NCI-H1092 (cell line): ENCODE measurements at places on chromosomes 6 and 20.

DNA sequence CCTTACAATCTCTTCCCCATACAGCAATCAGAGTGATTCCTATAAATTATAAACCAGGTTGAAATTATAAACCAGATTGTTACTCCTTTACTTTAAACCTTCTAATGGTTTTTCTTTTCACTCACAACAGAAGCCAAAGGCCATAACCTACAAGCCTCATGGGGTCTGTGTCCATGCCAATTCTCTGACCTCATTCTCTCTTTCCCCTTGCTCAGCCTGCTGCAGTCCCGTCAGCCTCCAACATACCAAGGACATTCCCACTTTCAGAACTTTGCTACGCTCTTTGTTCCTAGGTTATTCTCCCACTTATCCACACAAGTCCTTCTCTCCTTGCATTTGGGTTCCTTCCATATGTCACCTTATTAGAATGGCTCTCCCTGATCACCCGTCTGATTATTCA lies 277.9 kb upstream of the TCF21 start:
- DNase-seq = no peak

- DNase-seq = no peak
These were observed 339.0 kb upstream of the ADGRB3 start for GRCh38 chr6:68296126-68296525.

DNA sequence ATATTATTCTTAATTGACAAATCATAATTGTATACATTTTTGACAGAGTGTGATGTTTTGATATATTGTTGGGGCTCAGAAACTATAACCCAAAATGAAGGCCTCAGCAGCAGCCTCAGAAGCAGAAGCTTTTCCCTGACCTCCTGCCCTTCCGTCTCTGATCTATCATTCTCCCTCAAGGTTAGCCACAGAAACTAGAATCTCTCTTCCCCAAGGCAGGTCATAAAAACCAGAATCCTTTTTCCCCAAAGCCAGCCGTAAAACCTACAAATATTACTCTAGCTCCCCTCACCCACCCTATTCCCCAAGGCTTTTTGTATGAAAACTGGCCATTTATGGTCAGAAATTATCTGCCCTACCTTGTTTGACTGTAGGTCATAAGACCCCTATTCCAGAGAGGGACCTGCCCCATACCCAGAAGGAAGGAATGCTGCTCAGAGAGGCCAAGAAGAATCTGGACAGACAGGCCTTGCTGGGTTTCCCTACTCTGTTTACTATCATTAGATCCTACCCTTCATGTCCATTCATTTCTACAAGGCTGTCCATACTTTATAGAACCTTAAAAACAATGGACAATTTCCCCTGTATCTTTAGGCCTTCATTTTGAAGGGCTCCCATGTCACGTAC lies 14.5 kb downstream of the OR2B2 start:
- no peak for DNase-seq

DNA sequence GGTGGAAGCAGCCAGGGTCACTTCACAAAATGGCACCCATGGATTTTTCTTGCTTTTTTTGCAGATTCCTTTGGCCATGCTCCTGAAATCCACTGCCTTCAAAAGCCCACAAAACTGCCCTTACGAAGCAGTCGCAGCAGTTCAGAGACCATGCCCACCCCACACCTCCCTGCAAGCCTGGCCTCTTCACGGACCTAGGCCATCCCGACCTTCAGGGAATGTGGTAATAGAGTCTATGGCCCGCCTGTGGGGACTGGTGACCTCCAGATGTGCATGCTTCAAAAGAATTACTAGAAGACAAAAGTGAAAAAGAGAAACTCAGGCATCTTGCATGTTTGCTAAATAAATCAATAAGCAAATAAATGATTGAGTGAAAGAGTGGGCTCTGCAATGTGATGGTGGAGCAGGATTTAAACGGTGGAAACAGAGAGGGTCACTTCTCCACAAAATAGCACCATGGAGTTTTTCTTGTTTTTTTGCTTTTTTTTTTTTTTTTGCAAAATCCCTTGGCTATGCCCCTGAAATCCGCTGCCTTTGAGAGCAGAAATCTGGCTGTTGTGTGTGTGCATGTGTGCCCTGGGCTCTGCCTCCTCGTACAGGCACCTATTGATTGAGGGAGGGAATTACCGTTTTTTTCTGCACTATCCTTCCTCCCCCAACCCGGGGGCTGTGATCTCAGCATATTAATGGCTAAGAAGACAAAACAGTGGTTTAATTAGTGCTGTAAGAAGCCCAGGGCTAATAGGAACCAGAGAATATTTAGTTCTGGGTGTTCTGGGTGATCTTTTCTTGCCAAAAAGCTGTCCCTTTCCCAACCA lies 107.4 kb downstream of the PXDC1 start:
- DNase-seq = no peak

DNA sequence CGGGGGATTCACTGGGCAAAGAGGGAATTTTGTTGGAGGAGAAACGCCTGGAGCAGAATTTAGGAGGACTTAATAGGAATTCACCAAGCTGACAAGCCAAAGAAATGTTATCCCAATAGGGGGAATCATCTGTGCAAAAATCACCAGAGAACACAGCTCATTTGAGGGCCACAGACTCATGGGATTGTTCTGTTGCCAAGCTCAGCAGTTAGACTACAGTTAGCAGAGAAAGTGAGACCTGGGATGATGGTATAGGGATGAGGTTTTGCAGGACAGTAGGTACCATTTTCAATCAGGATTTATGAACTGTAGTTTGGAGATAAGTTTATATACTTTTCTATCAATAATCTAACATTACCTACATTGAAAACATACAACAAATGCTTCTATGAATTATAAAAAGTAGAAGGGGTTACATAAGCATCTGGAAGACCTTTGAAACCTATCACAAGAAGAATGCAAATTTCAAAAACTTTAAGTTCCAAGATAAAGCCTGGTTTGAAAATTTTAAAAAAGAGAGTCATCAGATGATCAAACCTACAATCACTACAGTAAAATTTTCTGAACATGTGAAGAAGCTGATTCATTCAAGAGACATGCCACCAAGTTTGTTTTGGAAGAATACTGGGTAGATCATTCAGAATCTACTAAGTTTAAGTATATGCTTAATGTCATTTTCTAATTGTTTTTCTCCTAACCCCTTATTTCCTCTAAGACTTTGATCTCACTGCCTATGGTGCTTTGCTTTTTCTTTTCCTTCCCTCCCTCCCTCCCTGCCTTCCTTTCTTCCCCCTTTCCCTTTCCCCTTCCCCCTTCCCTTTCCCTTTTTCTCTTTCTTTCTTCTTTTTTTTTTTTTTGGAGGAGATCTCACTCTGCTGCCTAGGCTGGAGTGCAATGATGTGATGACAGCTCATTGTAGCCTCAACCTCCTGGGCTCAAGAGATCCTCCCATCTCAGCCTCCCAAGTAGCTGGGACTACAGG lies 81.5 kb downstream of the KIF13A start:
- no peak for DNase-seq

DNA sequence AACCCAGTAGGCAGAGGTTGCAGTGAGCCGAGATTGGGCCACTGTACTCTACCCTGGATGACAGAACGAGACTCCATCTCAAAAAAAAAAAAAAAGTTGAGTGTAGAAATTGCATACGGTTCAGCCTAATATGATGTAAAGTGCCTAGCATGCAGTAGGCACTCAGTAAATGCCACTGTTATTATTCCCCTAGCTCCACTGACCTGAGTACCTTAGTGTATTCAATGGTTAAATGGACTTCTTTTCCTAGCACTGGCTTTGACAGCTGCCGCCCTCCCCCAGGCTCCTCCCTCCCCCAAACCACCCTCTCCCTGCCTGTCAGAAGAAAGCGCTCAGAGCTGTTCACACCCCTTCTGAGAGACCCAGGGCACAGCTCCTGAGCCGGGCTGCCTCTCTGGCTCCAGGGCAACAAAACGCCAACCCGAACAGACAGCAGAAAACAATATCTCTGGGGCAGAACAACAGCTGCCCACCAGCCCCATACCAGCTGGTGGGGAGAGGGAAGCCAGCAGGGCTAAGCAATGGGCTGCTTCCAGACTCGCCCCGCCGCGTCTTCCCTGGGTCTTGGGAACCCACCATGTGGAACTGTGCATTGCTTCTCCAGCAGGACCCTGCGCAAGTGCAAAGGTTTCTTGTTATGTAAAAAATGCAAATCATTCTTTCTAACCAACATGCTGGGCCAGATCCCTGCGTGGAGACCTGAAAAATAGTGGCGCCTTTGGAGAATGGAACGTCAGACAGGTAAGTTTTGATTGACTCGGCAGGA lies 4.5 kb downstream of the CPNE5 start:
- no peak for DNase-seq

DNA sequence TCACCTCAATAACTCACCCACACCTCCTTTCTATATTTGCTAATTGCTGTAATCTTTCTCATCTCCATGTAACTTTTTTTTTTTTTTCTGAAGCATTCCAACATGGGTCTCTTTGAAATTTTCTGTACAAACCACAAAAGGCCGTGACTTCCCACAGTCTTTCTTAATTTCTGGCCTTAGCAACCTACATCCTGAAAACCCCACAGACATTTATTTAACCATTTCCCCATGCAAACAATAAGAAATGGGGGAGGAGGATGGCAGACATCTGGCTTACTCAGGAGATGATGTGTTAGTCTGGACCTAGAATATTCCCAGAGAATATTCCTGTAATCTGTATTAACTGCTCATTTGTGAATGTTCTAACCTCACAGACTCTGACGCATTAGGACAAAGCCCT lies 57.6 kb downstream of the MEP1A start:
- no peak for DNase-seq

DNA sequence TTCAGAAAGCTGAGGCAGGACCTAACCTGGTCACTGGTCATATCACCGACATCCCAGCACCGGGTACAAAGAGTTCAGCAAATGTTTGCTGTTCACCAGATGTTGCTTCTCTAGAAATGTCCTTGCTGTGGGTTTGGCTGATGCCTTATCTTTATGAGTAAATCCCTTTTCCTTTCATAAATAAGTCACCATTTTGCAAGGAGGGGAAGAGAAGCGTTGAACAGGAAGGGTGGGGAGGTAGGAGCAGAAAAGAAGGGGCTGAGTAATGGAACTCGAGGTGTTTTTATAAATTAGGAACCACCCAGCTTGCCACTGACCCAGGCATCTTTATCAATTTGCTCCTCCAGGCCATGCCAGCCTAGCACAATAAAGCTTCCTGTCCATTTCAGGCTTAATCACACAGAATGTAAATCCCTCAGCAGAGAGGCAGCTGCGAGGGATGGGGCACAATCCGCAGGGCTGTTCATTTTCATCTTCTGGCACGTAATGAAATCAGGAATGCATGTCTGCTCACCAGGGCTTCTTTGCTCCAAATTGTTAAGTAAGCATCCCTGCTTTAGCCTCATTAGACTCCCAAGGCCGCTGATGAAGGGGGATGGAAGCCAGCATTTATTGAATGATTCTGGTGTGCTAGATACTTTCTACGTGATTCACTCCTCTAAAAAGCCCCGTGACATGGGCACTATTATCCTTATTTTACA lies 371.9 kb upstream of the CHD6 start:
- no peak for DNase-seq

GRCh38 chr20:35497780-35498189 lies 31.7 kb downstream of the C20orf173 start:
- DNase-seq = no peak

DNA sequence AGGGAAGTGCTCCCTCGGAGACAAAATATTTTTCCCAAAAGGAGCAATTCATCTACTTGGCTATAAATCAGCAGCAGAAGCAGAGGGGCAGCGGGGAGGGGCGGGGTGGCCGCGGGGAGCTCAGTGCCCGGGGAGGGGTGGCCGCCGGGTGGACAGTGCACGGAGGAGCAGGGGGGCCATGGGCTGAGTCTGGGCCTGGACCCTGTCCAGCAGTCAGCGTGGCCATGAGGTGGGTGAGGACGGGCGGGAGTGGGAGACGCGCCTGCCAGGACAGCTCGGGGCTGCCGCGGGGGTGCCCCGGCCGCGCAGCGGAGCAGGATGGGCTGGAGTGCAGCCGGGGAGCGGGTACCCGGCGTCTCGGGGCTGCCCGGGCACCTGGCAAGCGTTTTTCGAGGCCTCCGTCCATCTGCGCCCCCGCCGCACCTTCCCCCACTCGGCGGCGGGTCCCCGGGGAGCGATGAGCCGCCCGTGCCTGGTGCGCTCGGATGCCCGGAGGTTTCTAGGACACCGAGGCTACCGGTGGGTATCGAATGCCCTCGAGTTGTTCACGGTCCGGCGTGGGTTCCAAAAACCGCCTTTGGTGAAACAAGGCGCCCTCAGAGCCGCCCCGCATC lies 229.5 kb downstream of the THBS2 start:
- no peak for DNase-seq
